ENCODE measurements at places on chromosomes 1 and 21. TPM values are rescaled to one million over a fixed set of nuclear protein-coding genes. Genes with fewer than 3 reads are reported as not detected.

DNA sequence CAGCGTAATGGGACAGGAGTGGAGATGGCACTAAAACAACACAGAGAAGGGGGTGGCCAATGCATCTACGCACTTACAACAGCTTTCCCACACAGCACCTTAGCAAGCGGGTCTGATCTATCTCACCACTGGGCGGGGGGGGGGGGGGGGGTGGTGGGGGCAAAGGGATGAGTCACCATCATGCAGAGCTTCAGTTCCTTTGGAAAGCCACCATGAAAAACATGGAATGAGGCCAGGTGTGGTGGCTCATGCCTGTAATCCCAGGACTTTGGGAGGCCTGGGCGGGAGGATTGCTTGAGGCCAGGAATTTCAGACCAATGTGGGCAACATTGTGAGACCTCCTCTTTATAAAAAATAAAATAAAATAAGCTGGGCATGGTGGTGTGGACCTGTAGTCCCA is 47.2 kb downstream of the KLHDC7A start:
- peaks cover 3% of the 10 kb centered on the region for H3K27me3 ChIP-seq
- no peaks in the 10 kb centered on the region for H3K36me3 ChIP-seq
- peaks cover 12% of the 10 kb centered on the region for H3K4me1 ChIP-seq
- no peak overlapping the region for H3K4me3 ChIP-seq

DNA sequence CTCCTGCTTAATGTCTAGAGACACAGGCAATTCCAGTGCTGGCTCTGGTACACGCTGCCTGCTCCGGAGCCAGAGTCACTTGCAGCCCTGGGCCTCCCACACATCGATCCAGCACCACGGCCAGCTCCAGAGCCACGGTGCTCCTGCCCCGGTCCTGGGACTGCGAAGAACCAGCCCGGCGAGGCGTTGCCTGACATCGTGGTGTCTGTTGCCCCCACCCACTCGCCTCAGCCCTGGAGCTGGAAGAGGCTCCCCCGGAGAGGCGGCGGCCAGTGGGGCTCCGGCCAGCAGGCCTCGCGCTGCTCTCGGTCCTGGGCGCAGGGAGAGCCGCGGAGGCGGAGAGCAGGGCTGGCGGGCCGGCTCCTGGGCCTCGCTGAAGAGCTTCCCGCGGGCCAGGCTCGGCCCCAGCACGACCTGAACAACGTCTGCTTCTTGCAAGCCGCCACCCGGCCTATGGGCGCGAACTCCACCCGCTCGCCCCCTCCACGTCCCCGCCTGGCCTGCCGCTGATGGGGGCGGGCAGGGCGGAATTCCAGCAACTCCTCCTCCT is 364.8 kb downstream of the CEP170 start:
- H3K27ac ChIP-seq = no peak overlapping the region
- DNase-seq = no peak
- no peak overlapping the region for H3K4me3 ChIP-seq
- no peaks in the 10 kb centered on the region for H3K36me3 ChIP-seq
- no peaks in the 10 kb centered on the region for H3K27me3 ChIP-seq

GRCh38 chr1:228867951-228868730 is 132.9 kb downstream of the RHOU start:
- no peaks in the 10 kb centered on the region for H3K4me1 ChIP-seq
- H3K27me3 ChIP-seq = peaks cover 47% of the 10 kb centered on the region
- H3K27ac ChIP-seq = no peak overlapping the region
- no peaks in the 10 kb centered on the region for H3K36me3 ChIP-seq

DNA sequence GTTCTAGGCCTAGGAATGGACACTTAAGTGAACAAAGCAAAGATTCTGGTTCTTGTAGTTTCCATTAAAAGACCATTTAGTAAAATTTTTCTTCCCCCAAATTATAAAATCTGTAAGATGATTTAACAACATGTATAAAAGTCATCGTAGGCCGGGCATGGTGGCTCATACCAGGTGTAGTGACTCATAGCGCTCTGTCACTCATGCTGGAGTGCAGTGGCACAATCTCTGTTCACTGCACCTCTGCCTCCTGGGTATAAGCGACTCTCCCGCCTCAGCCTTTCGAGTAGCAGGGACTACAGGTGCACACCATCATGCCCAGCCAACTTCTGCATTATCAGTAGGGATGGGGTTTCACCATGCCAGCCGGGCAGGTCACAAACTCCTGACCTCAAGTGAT is 9.1 kb downstream of the ASPM start:
- H3K4me3 ChIP-seq = no peak overlapping the region
- no peaks in the 10 kb centered on the region for H3K4me1 ChIP-seq
- H3K36me3 ChIP-seq = peaks cover 76% of the 10 kb centered on the region
- H3K27ac ChIP-seq = no peak overlapping the region

- no peak for DNase-seq
- H3K4me3 ChIP-seq = no peak overlapping the region
- no peak overlapping the region for H3K27ac ChIP-seq
- H3K4me1 ChIP-seq = no peaks in the 10 kb centered on the region
- H3K27me3 ChIP-seq = peaks cover 11% of the 10 kb centered on the region
Measured at GRCh38 chr1:182720463-182720862, 36.1 kb upstream of the RGS8 start.

GRCh38 chr1:156742017-156742416 is 1.1 kb upstream of the MRPL24 start:
- H3K4me1 ChIP-seq = peaks cover 37% of the 10 kb centered on the region
- peaks cover 74% of the 10 kb centered on the region for H3K36me3 ChIP-seq
- no peak overlapping the region for H3K4me3 ChIP-seq
- no peak for DNase-seq
- H3K27me3 ChIP-seq = no peaks in the 10 kb centered on the region

DNA sequence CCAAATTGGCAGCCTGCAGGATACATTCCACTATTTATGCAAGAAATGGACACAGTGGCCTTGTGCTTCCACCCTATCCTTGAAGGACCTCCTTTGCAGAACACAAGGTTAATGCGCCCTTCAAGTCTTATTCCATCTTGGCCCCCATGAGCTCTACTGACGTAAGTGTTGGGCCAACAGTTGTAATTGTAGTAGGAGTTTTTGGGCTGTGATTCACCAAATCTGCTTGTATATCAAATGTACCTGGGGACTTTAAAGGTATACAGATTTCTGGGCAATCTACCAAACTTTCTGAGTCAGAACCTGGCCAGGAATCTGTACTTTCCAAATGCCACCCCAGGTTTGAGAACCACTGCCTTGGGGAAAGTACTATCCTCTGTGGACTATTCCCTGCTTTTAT is 100.9 kb upstream of the MARK1 start:
- no peaks in the 10 kb centered on the region for H3K36me3 ChIP-seq
- DNase-seq = no peak
- no peaks in the 10 kb centered on the region for H3K27me3 ChIP-seq
- H3K4me3 ChIP-seq = no peak overlapping the region
- H3K27ac ChIP-seq = no peak overlapping the region

- no peak overlapping the region for H3K4me3 ChIP-seq
- H3K27me3 ChIP-seq = peaks cover 34% of the 10 kb centered on the region
- no peak overlapping the region for H3K27ac ChIP-seq
Measured at GRCh38 chr21:39568361-39568760, 44.4 kb upstream of the B3GALT5 start.

- DNase-seq = no peak
- H3K27ac ChIP-seq = no peak within 1 kb of the TSS
- no peak within 1 kb of the TSS for H3K4me3 ChIP-seq
- H3K27me3 ChIP-seq = no peaks in the 10 kb centered on the region
- H3K4me1 ChIP-seq = peaks cover 33% of the 10 kb centered on the region
- H3K36me3 ChIP-seq = no peaks in the 10 kb centered on the region
Measured at GRCh38 chr1:28176492-28177470, at the start of gene PTAFR. Gene PTAFR (minus strand): TSS chr1:28176690. CDS start chr1:28151021, 25,669 bp downstream.

DNA sequence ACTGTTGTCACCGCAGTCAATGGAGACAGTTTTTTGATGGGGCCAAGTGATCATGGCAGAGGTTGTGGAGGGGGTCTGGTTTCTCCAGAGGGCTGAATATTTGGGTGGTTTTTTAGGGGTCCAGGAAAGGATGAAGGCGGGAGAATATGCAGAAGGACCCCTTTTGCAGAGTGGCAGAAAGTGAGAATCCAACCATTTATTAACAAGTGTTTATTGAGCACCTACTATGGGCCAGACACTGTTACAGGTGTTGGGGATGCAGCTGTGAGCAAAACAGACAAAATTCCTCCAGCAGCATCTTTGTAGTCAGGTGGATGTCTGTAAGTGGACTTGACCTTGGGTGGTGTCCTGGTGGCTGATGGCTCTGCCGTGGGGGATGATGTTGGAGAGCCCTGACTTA is 15.4 kb downstream of the PADI1 start:
- no peak for DNase-seq
- no peak overlapping the region for H3K27ac ChIP-seq
- H3K27me3 ChIP-seq = peaks cover 61% of the 10 kb centered on the region

DNA sequence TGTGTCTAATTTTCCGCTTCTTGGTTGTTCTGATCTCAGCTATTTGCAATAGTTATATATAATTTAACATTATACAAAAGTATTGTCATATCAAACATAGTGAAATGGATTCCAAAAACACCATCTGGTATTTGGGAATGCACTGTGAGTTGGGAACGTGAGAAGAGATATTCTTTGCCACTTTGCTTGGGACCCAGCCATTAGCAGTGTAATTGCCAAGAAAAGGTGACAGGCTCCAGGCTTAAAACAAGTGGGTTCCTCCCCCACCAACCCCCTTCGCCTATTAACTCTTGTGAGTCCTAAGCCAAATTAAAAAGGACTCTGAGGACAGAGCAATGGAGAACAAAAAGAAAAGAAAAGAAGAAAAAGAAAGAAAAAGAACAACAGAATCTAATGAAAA is 186.7 kb upstream of the NFIA start:
- H3K27me3 ChIP-seq = no peaks in the 10 kb centered on the region
- no peak overlapping the region for H3K27ac ChIP-seq
- no peak for DNase-seq
- H3K4me1 ChIP-seq = no peaks in the 10 kb centered on the region

DNA sequence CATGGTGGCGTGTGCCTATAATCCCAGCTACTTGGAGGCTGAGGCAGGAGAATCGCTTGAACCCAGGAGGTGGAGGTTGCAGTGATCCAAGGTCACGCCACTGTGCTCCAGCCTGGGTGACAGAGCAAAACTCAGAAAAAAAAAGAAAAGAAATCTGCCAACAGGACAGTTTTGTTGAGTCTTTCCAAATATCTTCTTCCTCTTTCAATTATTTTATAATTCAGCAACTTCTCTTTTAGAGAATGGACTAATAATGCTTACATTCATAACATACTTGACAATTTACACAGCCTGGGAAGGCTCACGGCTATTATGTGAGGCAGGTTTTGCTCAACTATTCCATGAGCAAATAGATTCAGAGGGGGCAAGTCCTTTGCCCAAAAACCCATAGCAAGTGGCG is 18.1 kb downstream of the CNR2 start:
- H3K36me3 ChIP-seq = no peaks in the 10 kb centered on the region
- peaks cover 3% of the 10 kb centered on the region for H3K4me1 ChIP-seq

DNA sequence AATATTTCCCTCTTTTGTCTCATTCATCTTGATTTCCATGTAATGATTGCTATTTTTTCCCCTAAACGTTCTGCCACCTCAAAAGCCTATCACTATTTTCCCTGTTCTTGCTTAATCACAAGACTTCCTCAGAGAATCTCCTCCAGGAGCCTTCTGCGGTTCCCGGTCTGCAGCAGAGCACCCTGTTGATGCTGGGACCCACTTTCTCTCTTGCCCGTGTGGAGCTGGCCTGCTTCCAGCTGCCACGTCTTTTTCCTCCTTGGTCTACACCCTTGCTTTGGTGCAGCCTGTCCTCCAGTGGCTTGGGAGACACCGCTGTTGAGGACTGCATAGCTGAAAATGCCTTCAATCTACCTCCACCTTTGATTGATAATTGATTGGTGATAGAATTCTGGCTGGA is 70.0 kb upstream of the COA6 start:
- no peaks in the 10 kb centered on the region for H3K36me3 ChIP-seq
- no peaks in the 10 kb centered on the region for H3K4me1 ChIP-seq
- H3K27me3 ChIP-seq = peaks cover 11% of the 10 kb centered on the region
- DNase-seq = no peak

LRRC71 gene
- total RNA-seq = 1.2 TPM

BRDT gene
- total RNA-seq = not detected

DEPDC1 gene
- 24.0 TPM for total RNA-seq

FOXO6 gene
- total RNA-seq = 0.31 TPM
